Left ventricle myocardium inferior (tissue), 1 donor: ENCODE measurements at places on chromosomes 4 and X. TPM values are rescaled to one million over a fixed set of nuclear protein-coding genes. Genes with fewer than 3 reads are reported as not detected.
A peak's percentile ranks its signal among the peaks of the same experiment; 100 is the strongest.

DNA sequence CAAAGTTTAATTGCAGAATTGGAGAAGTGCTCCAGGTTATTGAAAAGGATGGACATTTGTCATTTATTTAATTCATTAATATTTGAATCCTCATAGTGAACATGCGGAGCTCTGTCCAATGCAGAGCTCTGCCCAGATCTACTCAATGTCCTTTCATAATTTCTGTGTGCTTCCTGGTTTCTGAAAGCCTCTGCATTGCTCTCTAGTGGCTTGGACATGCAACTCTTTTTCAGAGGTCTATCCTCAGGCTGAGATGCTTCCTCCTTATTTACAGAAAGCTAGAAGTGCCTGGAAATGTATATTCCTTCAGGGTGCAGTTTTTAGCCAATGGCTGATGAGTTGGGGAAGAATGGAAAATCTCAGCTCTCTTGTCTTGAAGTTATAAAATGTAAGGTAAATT lies 786.1 kb upstream of the AADAT start:
- no peaks in the 10 kb centered on the region for H3K4me1 ChIP-seq
- no peak overlapping the region for H3K27ac ChIP-seq
- DNase-seq = no peak
- no peak overlapping the region for H3K4me3 ChIP-seq
- no peaks in the 10 kb centered on the region for H3K36me3 ChIP-seq

The JCHAIN gene
- total RNA-seq = 6.9 TPM

DNA sequence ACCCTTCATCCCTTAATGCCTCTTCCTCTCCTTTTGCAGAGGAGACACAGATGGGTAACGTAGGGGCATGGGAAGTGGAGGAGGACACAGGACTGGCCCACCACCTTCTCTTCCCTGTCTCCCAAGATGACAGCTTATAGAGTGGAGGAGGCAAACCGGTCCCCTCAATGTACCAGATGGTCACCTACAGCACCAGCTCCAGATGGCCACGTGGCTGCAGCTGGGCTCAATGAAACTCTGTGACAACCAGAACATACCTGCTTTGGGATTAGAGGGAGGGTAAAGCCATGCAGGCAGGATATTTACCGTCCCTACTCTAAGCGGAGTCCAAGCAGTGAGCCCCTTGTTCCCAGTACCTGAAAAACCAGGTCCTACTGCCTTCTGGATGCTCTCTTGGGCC lies 7.5 kb upstream of the KLHL15 start:
- no peaks in the 10 kb centered on the region for H3K4me1 ChIP-seq
- H3K36me3 ChIP-seq = no peaks in the 10 kb centered on the region
- H3K27ac ChIP-seq = no peak overlapping the region
- DNase-seq = no peak
- H3K4me3 ChIP-seq = no peak overlapping the region
- H3K27me3 ChIP-seq = no peaks in the 10 kb centered on the region

The IL2 gene
- total RNA-seq = not detected

The GAB3 gene
- 14.8 TPM for total RNA-seq

DNA sequence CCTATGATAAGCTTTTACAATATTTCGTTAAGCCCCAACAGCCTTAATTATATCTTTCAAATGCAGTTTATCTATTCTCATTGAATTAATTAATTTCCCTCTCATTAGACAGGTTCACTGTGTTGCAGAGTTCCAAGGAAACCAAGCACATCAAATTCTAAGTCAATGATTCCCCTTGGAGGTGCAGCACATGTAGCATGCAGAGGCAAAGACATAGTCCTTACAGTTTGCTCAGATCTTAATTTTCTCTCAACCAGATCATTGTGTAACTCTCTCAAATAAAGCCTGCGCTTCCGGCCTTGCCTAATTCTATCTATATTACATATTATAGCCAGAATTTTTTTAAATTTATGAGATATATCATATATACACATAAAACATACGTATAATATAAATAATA lies 205.4 kb downstream of the GRIA2 start:
- no peaks in the 10 kb centered on the region for H3K36me3 ChIP-seq
- no peaks in the 10 kb centered on the region for H3K27me3 ChIP-seq
- H3K4me1 ChIP-seq = no peaks in the 10 kb centered on the region
- H3K27ac ChIP-seq = no peak overlapping the region
- DNase-seq = no peak

- H3K4me1 ChIP-seq = no peaks in the 10 kb centered on the region
- DNase-seq = no peak
- no peak overlapping the region for H3K27ac ChIP-seq
- no peaks in the 10 kb centered on the region for H3K36me3 ChIP-seq
- no peaks in the 10 kb centered on the region for H3K27me3 ChIP-seq
These were observed 244.2 kb downstream of the FSTL5 start for GRCh38 chr4:161919442-161920220.

DNA sequence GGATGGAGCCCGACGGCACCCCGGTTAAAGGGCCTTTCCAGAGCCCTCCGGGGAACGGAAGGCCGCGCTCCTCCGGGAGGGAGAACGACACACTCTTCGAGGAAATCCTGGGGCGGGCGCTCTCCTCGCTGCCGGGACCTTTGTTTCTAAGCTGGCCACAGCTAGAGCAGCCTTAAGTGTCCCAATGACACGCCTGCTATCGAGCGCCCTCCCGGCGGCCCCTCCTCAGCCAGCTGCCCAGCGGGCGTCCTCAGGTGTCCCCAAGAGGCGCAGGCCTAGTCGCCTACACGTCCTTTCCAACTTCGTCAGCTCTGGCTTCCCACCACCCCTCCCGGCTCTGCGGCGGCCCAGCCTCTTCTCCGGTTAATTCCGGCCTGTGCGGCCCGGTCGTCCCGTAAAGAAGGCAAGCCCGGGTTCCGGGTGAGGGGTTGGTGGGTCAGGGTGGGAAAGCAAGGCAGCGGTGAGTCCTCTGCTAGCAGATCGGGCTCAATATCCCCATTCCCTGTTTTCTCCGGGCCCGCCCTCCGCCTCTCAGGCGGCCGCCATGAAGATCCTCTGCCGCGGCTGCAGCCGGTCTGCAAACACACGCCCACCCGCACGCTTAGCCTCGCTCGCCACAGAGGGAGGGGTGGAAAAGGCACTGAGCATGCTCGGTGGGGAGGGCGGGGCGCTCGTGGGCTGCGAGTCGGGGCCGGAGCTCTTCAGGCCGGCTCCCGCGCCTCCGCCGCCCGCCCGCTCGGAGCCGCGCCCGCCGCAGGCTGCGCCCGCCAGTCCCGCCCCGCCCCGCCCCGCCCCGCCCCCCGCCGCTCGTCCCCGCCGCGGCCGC lies at the start of gene RAP1GDS1:
RAP1GDS1 (plus strand) TSS at position 806 of the 826 bp plus-strand sequence. CDS start 182 bp downstream, outside the sequence.
- peaks cover 48% of the 10 kb centered on the region for H3K4me1 ChIP-seq
- no peaks in the 10 kb centered on the region for H3K36me3 ChIP-seq
- H3K27me3 ChIP-seq = no peaks in the 10 kb centered on the region
- peak within 1 kb of the TSS; percentile 99 for H3K27ac ChIP-seq
- peak; percentile 96 for DNase-seq

The SYTL4 gene
- total RNA-seq = 2.1 TPM

DNA sequence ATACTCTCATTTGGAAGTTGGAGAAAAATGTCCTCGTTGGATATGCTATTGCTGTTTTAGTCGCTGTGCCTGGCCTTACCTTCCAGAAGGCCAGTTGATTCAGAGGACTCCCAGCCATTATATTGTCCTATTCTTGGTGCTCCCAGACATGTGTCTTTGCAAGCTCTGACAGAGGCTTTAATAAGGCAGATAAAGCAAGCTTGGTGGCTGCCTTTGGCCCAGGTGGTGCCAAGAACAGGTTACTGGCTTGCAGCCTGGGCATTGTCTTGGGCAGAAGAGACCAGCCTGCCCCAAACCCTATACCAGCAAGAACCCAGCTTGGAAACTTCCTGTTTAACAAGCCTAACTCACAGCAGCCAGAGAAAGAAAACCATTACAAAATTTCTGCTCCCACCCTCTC lies 16.9 kb downstream of the RAI2 start:
- H3K4me3 ChIP-seq = no peak overlapping the region
- no peaks in the 10 kb centered on the region for H3K36me3 ChIP-seq
- peaks cover 39% of the 10 kb centered on the region for H3K4me1 ChIP-seq
- H3K27me3 ChIP-seq = no peaks in the 10 kb centered on the region
- H3K27ac ChIP-seq = peak overlapping the region; percentile 64

- H3K4me1 ChIP-seq = peaks cover 96% of the 10 kb centered on the region
- peak overlapping the region; percentile 19 for H3K4me3 ChIP-seq
- H3K36me3 ChIP-seq = peaks cover 34% of the 10 kb centered on the region
- H3K27me3 ChIP-seq = no peaks in the 10 kb centered on the region
- peak overlapping the region; percentile 86 for H3K27ac ChIP-seq
These were observed 64.0 kb downstream of the POLR2B start for GRCh38 chr4:57042711-57043169.

DNA sequence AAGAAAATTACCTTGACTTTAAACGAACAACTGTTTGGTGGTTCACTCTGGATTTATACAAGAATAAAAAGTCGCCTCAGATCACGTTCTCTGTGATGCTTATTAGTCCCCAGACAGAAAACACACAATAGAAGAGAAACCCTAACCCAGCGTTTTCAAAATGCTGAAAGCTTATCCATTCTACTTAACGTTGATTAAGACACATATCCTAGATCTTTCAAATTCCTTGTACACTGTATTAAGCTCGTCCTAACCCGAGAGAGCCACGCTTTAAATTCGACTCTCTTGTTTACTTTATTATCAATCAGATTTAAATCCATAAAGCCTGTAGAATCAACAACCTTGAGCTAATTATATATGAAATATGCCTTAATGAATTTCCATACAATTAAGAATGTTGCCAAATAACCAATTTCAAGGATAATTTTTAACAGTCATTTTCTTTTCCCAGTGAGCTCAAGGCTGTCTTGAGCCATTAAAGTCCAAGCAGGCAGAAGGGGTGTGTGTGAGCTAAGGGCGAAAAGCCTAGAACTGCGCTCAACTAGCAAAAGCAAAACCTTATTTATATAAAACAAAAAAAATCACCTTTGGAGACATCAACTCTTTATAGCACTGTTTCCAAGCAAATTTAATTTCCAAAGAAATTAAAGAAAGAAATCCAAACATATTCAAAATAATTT lies 981 bp upstream of the PITX2 start:
- peaks cover 40% of the 10 kb centered on the region for H3K4me1 ChIP-seq
- H3K27me3 ChIP-seq = peaks cover 100% of the 10 kb centered on the region
- no peak for DNase-seq

DNA sequence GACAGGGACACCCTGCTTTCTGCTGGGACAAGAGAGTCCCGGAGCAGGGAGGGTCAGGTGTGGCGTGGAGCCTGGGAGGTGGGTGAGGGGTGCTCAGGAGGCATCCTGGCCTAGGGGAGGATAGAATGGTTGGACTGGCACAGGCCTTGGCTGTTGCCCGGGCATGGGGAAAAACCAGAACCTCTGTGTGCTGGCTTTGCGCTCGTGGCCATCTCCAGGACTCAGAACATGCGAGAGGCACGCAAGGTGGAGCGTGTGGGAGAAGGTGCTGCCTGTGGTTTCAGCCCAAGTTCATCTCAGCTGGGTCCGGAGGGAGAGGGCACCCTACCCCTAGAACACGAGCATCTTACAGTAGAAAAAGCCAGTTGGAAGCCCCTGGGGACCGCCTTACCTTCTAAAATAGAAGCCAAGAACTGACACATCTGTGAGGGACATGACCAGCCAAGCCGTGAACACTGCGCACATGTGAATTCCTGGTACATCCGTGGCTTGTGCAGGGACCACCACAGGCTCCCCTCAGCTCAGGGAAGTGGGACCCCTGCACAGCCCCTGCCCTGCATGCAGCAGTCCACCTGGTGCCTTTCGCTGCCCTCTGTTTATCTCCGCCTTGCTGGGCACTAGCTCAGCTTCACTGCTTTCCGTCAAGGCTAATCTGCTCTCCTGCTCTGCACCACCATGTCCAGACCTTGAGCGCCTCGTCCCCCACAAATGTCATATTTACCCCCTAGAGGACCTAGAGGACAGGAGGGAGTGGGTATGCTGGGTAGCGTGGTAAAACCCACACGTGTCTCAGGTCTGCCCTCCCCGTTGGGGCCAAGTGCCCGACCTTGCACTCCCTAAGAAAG lies 13.5 kb downstream of the MSANTD1 start:
- H3K36me3 ChIP-seq = no peaks in the 10 kb centered on the region
- H3K4me3 ChIP-seq = no peak overlapping the region
- DNase-seq = no peak
- H3K4me1 ChIP-seq = no peaks in the 10 kb centered on the region
- no peak overlapping the region for H3K27ac ChIP-seq

The ETDB gene
- not detected for total RNA-seq

DNA sequence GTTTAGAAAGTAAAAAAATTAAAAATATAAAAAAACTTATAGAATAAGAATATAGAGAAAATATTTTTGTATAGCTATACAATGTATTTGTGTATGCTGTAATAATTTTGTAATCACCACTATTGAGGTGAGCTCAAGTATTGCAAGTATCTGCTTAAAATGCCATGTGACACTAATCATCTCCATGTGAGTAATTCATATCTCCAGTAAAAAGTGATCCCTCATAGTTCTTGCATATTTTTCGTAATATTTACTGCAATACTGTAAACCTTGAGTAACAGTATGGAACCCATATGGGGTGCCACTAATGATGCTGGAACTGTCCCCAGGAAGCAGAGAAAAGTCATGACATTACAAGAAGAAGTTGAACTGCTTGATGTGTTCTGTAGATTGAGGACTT lies 43.2 kb upstream of the HUWE1 start:
- H3K4me3 ChIP-seq = no peak overlapping the region
- no peaks in the 10 kb centered on the region for H3K4me1 ChIP-seq
- no peaks in the 10 kb centered on the region for H3K36me3 ChIP-seq

The CT45A3 gene
- not detected for total RNA-seq

- no peak for DNase-seq
- no peak overlapping the region for H3K4me3 ChIP-seq
- peaks cover 5% of the 10 kb centered on the region for H3K4me1 ChIP-seq
- no peaks in the 10 kb centered on the region for H3K27me3 ChIP-seq
These were observed 25.9 kb downstream of the PLAC1 start for GRCh38 chrX:134632355-134632754.

- H3K27me3 ChIP-seq = no peaks in the 10 kb centered on the region
- peaks cover 100% of the 10 kb centered on the region for H3K4me1 ChIP-seq
- no peak overlapping the region for H3K27ac ChIP-seq
- H3K36me3 ChIP-seq = peaks cover 10% of the 10 kb centered on the region
- DNase-seq = no peak
These were observed 6.2 kb downstream of the HNRNPD start for GRCh38 chr4:82367438-82368097.

GRCh38 chrX:122572461-122572860 lies 611.6 kb upstream of the GRIA3 start:
- no peaks in the 10 kb centered on the region for H3K27me3 ChIP-seq
- no peak for DNase-seq
- no peak overlapping the region for H3K4me3 ChIP-seq
- no peaks in the 10 kb centered on the region for H3K4me1 ChIP-seq
- H3K36me3 ChIP-seq = no peaks in the 10 kb centered on the region

GRCh38 chr4:108203377-108203776 lies 34.6 kb upstream of the LEF1 start:
- no peak overlapping the region for H3K4me3 ChIP-seq
- no peaks in the 10 kb centered on the region for H3K4me1 ChIP-seq
- H3K36me3 ChIP-seq = no peaks in the 10 kb centered on the region

DNA sequence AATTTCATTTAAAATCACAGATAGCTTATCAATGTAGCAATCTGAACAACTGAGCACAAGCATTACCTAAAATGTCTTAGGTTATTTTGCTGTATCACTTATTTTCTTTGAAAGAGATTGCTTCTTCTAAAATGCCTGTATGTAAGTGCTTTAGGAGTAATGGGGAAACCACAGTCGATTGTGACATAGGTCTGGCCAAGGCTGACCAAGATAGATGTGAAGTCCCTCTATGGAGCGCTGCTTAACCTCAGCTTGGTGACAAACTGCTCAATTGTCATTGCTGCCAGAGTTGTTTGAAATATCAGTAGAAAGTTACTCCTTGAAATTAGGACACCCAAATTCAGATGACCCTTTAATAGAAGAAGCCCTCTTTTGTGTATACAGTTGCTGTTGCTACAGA lies 401.9 kb upstream of the NDST4 start:
- H3K27ac ChIP-seq = no peak overlapping the region
- no peaks in the 10 kb centered on the region for H3K36me3 ChIP-seq
- H3K4me3 ChIP-seq = no peak overlapping the region
- H3K27me3 ChIP-seq = no peaks in the 10 kb centered on the region

The ARHGAP6 gene
- total RNA-seq = 3.1 TPM

GRCh38 chr4:114690571-114690970 lies 92.0 kb downstream of the UGT8 start:
- no peak overlapping the region for H3K4me3 ChIP-seq
- no peaks in the 10 kb centered on the region for H3K36me3 ChIP-seq
